Left forelimb (tissue), 1 donor: ENCODE measurements at places on chromosomes 1 and 21.

DNA sequence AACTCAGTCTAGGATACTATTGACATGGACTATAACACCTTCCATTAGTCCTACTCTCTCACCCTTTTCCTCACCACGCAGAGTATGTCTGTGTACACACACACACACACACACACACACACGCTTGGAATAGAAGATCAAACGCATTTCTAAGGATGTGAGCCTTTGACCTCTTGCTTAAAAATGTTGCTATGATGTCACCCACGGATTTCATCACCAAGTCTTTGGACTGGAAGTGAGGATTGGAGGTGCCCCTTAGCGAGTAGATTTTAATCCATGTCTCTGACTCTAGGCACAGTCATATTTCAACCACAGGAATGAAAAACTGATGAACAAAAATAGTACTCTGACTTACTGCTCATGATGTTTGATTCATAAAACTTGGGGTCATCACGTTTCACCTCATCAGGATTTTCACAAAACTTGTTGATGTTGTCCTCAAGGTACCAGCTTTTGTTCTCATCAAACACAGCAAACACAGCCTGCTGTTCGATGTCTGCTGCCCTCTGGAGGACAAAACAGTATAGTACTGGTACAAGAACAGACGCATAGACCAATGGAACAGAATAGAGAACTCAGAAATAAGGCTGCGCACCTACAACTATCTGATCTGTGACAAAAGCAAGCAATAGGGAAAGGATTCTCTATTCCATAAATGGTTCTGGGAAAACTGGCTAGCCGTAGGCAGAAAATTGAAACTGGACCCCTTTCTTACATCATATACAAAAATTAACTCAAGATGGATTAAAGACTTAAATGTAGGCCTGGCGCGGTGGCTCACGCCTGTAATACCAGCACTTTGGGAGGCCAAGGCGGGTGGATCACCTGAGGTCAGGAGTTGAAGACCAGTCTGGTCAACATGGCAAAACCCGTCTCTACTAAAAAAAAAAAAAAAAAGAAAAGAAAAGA, 39.9 kb downstream of the F5 start:
- no peak for DNase-seq

DNA sequence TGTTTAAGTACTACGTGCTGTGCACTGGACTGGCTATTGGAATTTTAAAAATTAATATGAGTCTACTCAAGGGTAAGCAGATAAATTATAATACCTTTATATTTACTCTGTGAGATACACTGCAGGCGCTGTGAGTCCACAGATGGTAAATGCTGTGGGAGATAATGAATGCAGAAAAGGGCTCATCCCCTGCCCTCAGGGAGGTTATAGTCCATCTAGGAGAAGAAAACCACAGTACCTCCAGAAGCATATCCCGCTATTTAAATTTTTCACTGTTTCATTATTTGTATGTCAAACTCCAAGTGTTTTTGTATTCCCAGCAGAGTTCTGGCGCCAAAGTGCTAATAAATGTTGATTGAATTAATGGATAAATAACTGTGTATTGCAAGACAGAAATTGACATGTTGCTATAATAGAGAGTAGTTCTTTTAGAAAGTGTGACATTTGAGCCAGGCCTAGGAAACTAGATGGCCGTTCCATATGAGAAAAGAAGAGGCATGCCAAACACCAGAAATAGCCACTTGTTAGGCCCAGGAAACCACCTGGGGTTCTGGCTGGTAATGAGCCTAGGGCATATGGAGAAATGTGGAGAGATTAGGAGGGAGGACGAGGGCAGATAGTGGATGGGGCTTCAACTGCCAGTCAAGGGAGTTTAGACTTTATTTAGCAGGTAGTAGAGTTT, 61.7 kb downstream of the LRRC8D start:
- DNase-seq: no peak

DNA sequence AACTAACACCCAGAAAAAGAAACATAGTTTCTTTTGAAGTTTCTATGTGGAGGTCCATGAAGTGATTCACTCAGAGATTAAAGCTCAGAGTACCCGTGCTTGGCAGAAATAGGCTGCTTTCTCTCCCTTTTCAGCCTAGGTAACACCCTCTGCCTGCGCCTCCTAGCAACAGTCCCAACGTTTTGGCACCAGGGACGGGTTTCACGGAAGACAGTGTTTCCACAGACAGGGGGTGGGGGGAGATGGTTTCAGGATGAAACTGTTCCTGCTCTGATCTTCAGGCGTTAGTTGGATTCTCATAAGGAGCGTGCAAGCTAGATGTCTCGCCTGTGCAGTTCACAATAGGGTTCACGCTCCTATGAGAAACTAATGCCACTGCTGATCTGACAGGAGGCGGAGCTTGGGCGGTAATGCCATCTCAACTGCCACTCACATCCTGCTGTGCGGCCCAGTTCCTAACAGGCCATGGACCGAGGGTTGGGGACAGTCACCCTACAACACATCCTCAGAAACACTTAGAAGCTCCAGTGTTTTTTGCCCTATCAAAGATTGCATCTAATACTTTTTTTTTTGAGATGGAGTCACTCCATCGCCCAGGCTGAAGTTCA, 53.2 kb downstream of the CHML start:
- DNase-seq: no peak

DNA sequence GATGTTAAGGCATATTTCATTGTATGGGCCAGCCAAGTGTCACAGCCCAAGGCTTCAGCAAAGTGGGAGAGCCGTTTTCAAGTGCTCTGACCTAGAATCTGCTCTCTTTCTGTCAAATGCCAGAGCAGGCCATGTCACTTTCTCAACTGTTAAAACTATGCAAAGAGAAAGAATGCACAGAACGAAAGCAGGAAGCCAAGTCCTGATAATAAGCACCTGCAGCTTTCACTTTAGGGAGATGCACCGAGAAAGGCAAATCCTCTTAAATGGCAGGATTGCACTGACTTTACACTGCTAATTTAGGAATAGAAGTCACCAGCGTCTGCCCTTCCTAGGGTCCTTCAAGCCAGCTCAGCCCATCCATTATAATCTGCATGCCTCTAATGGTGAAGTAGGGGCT, 49.2 kb upstream of the NTPCR start:
- DNase-seq: no peak

GRCh38 chr1:42240966-42241755, 76.6 kb upstream of the GUCA2A start:
- DNase-seq: no peak

DNA sequence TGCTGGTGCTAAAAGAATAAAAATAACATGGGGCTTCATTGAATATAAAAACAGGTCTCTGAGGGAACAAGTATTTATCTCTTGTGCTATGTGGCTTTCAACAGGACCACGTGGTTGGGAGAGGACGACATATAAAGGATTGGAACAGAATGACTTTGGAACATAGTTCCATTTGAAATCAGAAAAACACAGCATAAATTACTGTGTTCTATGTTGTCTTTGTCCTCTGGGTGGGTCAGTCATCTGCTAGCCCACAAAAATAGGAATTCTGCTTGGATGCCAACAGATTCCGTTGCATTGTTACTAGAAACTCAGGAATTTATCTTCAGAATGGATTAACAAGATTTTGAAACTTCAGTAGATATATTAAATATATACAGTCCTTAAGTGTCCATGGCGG, 5.9 kb downstream of the CEP85 start:
- no peak for DNase-seq

DNA sequence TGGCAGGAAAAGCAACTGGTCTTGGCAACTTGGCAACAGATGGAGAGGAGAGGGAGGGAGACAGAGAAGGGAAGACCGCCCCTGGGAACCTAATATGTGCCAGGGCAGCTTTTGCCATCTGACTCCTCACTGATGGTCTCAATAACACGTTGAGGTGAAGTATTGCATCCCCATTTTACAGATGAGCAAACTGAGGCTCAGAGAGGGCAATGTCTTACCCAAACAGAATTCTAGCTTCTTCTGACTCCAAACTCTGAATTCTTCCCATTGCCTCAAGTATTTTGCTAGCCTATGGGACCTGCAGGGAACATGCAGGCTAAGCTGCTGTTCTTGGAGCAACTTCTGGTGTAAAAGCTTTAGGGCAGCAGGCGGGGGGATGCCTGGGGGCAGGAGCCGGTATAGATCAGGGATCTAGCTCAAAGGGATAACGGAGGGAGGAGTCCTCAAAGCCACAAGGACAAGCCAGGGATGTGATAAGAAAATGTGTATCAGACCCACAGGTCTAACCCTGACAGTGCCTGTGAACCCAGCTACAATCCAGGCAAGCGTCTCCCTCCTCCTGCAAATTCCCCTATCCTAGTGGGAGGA, 7.2 kb upstream of the GUCA2A start:
- DNase-seq: no peak

DNA sequence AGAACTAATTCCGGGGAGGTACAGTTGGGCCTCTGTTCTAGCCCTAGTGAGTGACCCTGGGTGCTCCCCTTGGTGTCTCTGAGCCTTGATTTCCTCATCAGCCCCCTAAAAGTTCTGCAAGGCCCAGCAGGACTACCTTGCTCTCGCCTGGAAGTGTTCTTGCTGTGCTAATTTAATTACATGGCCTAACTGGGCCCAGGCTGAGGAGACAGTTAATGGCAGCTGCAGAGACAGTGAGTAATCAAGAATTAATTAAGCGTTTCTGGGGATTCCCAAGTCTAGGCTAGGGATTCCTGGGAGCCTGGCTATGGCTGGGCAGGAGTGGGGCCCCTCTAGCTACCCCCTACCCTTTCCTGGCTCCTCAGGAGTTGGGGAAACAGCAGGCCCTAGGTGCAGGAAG, 24.7 kb upstream of the DMBX1 start:
- DNase-seq: no peak

DNA sequence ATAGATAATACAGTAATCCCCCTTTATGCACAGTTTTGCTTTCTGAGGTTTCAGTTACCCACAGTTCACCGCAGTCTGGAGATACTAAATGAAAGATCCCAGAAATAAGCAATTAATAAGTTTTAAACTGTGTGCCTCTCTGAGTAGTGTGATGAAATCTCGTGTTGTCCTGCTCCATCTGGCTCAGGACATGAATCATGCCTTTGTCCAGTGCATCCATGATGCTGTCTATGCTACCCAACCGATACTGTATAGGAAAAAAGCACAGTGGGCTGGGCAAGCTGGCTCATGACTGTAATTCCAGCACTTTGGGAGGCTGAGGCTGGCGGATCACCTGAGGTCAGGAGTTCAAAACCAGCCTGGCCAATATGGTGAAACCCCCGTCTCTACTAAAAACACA, 85.0 kb upstream of the SLC2A1 start:
- no peak for DNase-seq

DNA sequence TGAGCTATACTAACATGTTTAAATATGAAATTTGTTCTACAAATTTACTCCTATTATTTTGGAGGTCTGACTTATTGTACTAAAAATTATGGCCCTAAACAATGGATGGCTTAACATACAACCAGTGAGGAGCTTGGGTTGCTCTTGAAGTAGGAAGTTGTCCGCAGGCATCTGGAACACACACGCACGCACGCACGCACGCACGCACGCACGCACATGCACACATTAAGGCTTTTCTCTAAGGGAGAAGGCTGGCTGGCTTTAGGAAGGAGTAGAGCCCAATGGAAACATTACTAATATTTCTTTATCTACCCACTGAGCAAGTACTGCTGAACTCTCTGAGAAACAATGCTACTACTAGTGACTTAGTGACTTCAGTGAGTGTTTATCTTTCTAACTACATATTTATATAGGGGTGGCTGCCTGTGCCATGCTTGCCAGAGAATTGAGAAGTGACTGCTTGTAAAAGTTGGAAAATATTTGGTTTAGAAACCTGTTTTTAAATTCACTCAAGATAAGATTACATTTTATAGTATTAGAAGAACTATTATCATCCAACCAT, 16.2 kb upstream of the ARHGAP29 start:
- no peak for DNase-seq

GRCh38 chr1:151512326-151512725, 1.1 kb downstream of the CGN start:
- no peak for DNase-seq

- no peak for DNase-seq
These were observed 177.1 kb upstream of the RRP15 start for GRCh38 chr1:218108034-218108433.

DNA sequence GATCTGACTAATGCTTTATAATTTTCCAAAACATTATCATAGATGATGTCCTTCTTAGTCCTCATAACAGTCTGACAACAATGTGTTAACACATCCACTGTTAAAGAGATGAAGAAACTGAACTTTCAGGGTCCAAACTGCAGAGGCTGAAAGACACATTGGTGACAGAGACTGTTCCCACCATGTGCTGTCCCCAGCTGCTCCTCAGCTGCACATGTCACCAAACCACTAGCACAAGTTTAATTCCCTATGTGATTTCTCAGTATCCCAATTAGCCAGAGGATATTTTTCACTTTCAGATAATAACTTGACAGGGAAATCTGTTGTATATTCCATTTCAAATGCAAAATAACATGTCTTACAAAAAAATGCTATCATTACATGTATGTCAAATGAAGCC, 24.6 kb downstream of the LAMC2 start:
- no peak for DNase-seq

DNA sequence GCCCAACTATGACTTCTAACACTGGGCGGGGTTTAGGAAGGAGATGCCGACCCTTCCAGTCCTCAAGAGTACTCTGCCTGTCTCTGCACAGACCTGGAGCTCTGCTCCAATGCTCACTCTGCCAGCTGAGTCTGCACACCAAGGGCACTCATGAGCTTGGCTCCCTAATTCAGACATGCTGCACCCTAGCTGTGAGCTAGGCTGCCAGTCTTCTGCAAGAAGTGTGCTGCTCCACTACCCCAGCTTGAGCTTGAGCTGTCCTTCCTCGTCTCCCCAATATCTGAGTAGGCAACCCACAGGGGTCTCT, 13.2 kb downstream of the TP53BP2 start:
- no peak for DNase-seq

DNA sequence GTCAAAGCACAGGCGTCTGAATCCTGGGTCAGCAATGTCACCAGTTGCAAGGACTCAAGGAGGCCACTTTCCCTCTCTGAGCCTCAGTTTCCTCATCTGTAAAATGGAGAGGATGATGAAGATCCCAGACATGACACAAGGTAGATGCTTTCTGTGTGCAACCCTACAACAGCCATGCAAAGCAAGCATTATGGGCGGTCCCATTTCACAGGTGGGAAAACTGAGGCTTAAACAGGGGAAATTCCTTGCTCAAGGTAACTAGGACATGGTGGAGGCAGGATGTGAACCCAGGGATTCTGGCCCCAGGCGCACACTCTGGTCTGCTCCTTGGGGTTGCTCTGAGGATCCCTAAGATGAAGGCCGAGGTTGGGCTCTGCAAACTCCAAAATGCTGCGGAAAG, 311.0 kb downstream of the PTPRU start:
- DNase-seq: no peak

DNA sequence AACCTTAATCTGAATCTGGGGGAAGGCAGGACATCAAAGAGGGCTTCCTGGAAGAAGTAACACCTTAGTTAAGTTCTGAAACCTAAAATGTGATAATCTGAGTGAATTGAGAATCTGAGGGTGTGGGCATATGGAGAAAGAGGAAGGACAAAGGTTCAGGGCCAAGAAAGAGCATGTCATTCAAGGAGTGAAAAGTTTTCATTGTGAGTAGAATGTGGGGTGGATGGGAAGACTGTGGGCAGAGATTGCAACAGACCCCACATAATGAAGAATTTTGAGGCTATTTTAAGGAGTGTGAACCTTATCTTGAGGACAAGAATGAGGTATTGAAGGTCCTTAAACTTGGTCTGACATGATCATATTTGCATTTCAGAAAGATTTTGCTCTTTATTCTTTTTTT, 227.2 kb downstream of the PTGER3 start:
- DNase-seq: no peak

- no peak for DNase-seq
These were observed 44.1 kb upstream of the KCND3 start for GRCh38 chr1:112033439-112034120.
